ENCODE measurements at places on chromosomes 16 and 17.

DNA sequence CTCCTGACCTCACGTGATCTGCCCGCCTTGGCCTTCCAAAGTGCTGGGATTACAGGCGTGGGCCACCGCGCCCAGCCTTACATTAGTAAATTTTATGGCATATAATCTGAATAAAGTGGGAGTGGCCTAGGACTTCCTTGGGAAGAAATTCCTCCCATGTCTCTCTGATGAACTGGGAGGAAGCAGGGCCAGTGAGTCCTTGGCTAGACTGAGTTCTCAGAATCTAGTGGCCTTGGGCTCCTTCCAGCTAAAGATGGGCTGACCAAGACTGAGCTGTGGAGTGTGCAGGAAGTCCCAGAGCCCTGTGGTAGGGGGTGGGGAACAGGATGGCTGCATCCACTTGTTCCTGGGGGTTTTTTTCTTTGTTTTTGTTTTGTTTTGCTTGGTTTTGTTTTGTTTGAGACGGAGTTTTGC lies 10.0 kb upstream of the NAGLU start:
- H3K4me3 ChIP-seq = no peak overlapping the region
- H3K27me3 ChIP-seq = peaks cover 13% of the 10 kb centered on the region
- no peaks in the 10 kb centered on the region for H3K4me1 ChIP-seq
- no peak for DNase-seq

DNA sequence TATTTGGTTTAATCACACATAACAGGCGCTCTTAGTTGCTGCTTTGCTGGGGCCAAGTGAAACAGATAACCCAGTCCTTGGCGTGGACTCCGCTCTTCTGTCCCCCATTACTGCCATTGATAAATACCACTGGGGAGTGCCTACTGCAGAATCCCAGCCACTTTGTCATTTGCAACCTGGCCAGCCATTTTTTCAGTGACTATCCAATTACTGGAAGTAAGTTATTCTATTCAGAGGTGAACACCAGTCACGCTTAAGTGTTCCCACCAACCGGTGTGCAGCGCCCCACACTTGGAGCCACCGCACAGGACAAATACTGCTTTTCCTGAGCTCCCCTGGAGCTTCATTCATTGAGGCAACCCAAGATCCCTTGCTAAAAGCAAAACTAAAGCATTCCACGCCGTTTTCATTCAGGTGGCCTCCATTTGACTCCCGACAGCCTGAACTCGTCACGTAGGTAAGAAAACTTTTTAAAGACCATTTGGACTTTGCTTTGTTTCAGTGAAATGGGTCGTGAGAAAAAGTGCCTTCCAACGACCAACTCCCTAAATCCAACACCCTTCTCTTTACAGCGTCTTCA lies 1.8 kb downstream of the USP7 start:
- peaks cover 6% of the 10 kb centered on the region for H3K36me3 ChIP-seq
- H3K27ac ChIP-seq = peak overlapping the region; percentile 64
- peaks cover 70% of the 10 kb centered on the region for H3K4me1 ChIP-seq
- H3K4me3 ChIP-seq = peak overlapping the region; percentile 90

GRCh38 chr16:35686595-35686994 lies 2227.2 kb downstream of the TP53TG3F start:
- H3K4me1 ChIP-seq = no peaks in the 10 kb centered on the region
- DNase-seq = no peak
- H3K36me3 ChIP-seq = peaks cover 83% of the 10 kb centered on the region
- H3K4me3 ChIP-seq = no peak overlapping the region

DNA sequence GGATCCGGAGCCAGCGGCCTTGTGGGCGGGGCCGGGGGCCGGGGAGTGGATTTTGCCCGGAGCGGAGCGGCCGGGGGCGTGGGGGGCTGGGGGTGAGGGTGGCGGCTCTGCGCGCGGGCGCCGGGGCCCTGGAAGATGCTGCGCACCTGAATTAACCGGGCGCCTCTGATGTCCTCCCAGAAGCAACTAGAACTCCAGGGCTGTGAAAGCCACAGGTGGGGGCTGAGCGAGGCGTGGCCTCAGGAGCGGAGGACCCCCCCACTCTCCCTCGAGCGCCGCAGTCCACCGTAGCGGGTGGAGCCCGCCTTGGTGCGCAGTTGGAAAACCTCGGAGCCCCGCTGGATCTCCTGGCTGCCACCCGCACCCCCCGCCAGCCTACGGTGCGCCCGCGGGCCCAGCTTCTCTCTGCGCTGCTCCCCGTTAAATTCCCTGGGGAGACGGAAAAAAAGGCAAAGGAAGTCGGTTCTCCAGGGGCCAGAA lies 549 bp downstream of the SLC26A11 start:
- H3K27ac ChIP-seq = no peak overlapping the region
- peaks cover 22% of the 10 kb centered on the region for H3K4me1 ChIP-seq
- H3K27me3 ChIP-seq = no peaks in the 10 kb centered on the region

DNA sequence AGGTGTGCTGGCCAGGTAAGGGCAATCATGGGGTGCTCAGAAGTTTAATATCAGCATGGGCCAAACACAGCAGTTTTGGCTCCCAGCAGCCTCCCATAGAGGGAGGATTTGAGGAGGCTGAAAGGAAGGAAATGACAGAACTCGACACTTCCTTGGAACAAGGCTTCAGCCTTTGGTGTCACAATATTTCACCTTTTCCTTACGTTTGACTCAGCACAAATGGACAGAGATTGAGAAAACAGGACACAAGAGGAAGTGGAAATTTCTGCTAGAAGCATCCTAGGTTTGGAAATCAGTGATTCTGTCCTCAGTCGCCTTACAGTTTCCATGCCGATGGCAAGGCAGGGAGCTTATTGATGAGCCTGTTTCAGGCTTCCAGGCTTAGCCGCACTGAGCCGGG lies 181.4 kb downstream of the MAF start:
- DNase-seq = no peak
- no peaks in the 10 kb centered on the region for H3K27me3 ChIP-seq
- no peak overlapping the region for H3K27ac ChIP-seq
- H3K36me3 ChIP-seq = no peaks in the 10 kb centered on the region
- H3K4me1 ChIP-seq = peaks cover 36% of the 10 kb centered on the region

DNA sequence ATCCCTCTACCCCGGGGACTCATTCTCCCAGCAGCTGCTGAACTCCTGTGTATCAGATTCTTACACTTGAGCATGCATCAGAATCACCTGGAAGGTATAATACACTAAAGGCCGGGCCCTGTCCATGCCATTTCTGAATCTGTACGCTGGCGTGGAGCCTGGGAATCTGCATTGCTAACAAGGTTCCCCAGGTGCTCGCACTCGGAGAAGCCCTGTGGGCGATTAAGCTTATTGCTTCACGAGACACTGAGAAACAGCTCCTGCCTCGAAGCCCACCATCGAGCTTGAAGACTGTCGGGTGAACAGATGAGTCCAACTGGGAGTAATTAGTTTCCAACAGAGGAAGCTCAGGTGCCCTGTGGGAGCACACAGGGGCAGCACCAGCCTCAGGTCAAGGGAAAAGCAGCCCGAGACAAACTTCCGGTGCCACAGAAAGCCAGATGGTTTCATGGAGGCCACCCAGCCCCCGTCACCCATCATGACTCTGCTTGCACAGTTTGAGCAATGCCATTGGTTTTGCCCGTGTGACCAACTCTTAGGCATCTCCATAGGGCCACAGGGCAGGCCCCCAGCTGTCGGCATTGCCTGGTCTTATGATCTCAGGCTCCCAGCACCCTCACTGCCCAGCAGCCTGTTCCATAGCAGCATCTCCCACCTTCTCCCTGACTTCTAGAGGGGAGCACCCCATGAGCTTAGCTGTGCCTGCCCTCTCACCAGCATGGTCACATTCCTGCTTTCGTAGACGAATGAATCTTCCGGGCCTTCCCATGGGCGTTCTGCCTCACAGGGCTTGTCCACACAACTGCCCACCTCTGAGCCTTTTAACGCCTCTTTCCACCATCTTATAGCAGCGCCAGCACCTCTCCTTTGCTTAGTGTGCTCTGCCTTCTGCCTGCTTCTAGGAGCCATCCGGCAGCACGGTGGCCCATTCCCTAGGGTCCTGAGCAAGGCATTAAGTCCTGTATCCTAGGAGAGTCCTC lies 10.9 kb downstream of the CTRB2 start:
- H3K27ac ChIP-seq = no peak overlapping the region
- peaks cover 9% of the 10 kb centered on the region for H3K4me1 ChIP-seq
- no peaks in the 10 kb centered on the region for H3K36me3 ChIP-seq
- no peak overlapping the region for H3K4me3 ChIP-seq
- H3K27me3 ChIP-seq = no peaks in the 10 kb centered on the region

DNA sequence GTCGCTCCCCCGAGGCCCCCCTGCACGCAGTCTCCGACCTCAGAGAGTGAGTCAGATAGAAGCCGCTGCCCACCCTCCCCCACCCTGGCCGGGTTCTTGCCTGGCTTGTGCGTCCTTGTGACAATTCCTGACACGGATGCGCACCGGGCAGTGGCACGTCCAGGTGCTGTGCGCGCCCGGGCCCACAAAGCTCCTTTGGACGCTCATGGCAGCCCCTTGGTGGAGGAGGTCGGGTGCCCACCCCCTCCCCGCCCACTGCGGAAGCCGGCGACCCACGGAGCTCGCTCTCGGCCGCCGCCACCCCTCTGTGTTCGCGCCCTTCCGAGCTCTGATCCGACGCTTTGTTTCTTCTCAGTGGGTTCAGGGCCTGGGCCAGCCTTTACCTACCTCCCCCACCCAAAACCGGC lies 662 bp upstream of the TUBB3 start:
- H3K27ac ChIP-seq = no peak overlapping the region
- H3K4me1 ChIP-seq = peaks cover 19% of the 10 kb centered on the region
- DNase-seq = peak; percentile 63
- no peaks in the 10 kb centered on the region for H3K36me3 ChIP-seq
- peak overlapping the region; percentile 88 for H3K4me3 ChIP-seq
- H3K27me3 ChIP-seq = peaks cover 36% of the 10 kb centered on the region

GRCh38 chr16:22961206-22961605 lies 147.2 kb downstream of the HS3ST2 start:
- H3K27me3 ChIP-seq = peaks cover 25% of the 10 kb centered on the region
- H3K4me3 ChIP-seq = no peak overlapping the region
- peaks cover 34% of the 10 kb centered on the region for H3K36me3 ChIP-seq
- no peak for DNase-seq
- H3K27ac ChIP-seq = no peak overlapping the region

- peaks cover 33% of the 10 kb centered on the region for H3K4me1 ChIP-seq
- peaks cover 7% of the 10 kb centered on the region for H3K36me3 ChIP-seq
- DNase-seq = no peak
- H3K4me3 ChIP-seq = no peak overlapping the region
- no peak overlapping the region for H3K27ac ChIP-seq
- H3K27me3 ChIP-seq = no peaks in the 10 kb centered on the region
Observed at GRCh38 chr17:55347341-55347740, 74.3 kb downstream of the MMD start.

GRCh38 chr17:44314031-44314430 lies 5.6 kb downstream of the RUNDC3A start:
- H3K27me3 ChIP-seq = peaks cover 37% of the 10 kb centered on the region
- no peak overlapping the region for H3K27ac ChIP-seq
- peaks cover 48% of the 10 kb centered on the region for H3K4me1 ChIP-seq
- DNase-seq = no peak
- H3K36me3 ChIP-seq = no peaks in the 10 kb centered on the region
- peak overlapping the region; percentile 58 for H3K4me3 ChIP-seq

DNA sequence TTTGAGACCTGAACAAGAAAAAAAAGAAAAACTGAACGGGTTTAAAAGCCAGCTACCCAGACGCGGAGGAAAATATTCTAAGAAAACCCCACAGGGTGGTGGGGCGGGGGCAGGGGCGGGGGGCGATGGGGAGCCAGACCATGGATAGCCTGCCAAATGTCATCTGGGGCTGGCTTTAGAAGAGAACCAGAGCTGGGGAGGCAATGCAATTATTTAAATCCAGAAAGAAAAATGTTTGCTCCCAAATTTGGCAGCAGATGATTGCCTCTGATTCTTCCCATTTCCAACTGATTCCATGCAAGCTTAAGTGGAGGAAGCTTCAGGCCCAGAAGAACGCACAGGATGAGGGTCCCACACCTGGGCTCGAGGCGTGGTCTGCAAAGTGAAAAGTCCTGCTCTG lies 34.8 kb downstream of the ZNF423 start:
- peaks cover 55% of the 10 kb centered on the region for H3K4me1 ChIP-seq
- H3K4me3 ChIP-seq = no peak overlapping the region
- no peak for DNase-seq
- no peak overlapping the region for H3K27ac ChIP-seq
- no peaks in the 10 kb centered on the region for H3K36me3 ChIP-seq

GRCh38 chr16:8946544-8946943 lies 17.2 kb downstream of the USP7 start:
- peaks cover 93% of the 10 kb centered on the region for H3K4me1 ChIP-seq
- no peak overlapping the region for H3K4me3 ChIP-seq
- H3K36me3 ChIP-seq = no peaks in the 10 kb centered on the region
- H3K27ac ChIP-seq = 0 out of 2 replicates have a peak overlapping the region, but pooled peaks have one; percentile 21

DNA sequence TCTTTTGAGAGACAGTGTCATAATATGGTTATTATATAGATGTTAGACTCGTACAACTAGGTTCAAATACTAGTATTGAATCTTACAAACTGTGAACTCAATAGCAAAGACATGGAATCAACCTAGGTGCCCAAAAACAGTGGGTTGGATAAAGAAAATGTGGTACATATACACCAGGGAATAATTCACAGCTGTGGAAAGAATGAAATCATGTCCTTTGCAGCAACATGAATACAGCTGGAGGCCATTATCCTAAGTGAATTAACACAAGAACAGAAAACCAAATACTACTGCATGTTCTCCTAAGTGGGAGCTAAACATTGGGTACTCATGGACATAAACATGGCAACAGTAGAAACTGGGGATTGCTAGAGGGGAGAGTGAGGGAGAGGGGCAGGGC lies 8.1 kb downstream of the PHKB start:
- H3K4me3 ChIP-seq = no peak overlapping the region
- no peaks in the 10 kb centered on the region for H3K36me3 ChIP-seq
- H3K4me1 ChIP-seq = peaks cover 9% of the 10 kb centered on the region
- no peak for DNase-seq
- no peak overlapping the region for H3K27ac ChIP-seq

DNA sequence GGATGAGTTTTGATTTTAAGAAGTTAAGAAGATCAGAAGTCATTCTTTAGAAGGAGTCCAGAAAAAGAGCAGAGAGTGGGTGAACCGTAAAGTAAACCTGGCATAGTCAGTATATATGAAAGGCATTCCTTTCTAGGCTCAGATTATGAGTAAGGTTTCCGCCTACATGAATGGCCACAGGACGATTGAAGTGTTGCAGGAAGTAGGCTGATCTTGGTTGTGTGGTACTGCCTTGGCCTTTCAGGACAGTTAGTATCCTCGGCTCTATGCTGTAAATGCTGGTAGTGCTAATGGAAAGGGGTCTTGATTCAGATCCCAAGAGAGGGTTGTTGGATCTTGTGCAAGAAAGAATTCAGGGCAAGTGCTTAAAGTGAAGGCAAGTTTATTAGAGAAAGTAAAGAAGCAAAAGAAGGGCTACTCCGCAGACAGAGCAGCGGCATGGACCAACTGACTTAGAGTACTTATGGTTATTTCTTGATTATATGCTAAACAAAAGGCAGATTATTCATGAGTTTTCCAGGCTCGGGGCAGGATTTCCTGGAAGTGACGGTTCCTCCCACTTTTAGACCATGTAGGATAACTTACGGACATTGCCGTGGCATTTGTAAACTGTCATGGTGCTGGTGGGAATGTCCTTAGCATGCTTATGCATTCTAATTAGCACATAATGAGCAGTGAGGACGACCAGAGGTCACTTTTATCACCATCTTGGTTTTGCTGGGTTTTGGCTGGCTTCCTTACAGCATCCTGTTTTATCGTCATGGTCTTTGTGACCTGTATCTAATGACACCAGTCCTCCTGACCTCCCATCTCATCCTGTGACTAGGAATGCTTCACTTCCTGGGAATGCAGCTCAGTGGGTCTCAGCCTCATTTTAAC lies 164.8 kb downstream of the SNX29 start:
- no peaks in the 10 kb centered on the region for H3K36me3 ChIP-seq
- H3K27ac ChIP-seq = no peak overlapping the region

All from WTC11 (cell line).